ENCODE measurements at places on chromosomes 12 and 14.

- no peak for DNase-seq
These were observed 1.1 kb downstream of the CKB start for GRCh38 chr14:103521438-103521950.

- no peak for DNase-seq
These were observed 105.6 kb downstream of the VCPKMT start for GRCh38 chr14:50010752-50011151.

GRCh38 chr12:121775501-121775900 lies 18.0 kb downstream of the RHOF start:
- no peak for DNase-seq

- no peak for DNase-seq
These were observed 50.8 kb downstream of the SLC16A7 start for GRCh38 chr12:59646636-59647035.

GRCh38 chr12:69062621-69063237 lies 129.8 kb upstream of the CPM start:
- no peak for DNase-seq

GRCh38 chr14:103871596-103872480 lies 24.5 kb upstream of the PPP1R13B start:
- DNase-seq, result peak; percentile 84

- no peak for DNase-seq
These were observed 2.3 kb downstream of the LRRC74A start for GRCh38 chr14:76828339-76829012.

DNA sequence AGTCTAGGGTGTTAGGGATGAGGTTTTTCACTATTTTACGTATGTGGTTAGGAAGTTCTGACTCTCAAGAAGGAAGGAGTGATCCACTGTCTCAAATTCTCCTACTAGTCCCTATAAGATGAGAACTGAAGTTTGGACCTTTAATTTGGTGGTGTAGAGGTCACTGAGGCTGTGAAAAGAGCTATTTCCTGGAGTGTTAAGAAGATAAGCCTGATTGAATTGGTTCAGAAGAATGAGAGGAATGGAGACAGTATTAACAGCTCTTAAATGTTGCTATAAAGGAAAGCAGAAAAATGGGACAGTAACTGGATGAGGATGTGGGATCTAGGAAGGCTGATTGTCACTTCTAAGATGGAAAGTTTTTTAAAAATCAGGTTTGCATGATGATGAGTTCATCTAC lies 57.6 kb downstream of the CNTN1 start:
- DNase-seq, result no peak
